DMS153 (cell line): ENCODE measurements at places on chromosomes 7 and 10.

- no peak for DNase-seq
These were observed 319.1 kb upstream of the PFKP start for GRCh38 chr10:2748287-2748686.

DNA sequence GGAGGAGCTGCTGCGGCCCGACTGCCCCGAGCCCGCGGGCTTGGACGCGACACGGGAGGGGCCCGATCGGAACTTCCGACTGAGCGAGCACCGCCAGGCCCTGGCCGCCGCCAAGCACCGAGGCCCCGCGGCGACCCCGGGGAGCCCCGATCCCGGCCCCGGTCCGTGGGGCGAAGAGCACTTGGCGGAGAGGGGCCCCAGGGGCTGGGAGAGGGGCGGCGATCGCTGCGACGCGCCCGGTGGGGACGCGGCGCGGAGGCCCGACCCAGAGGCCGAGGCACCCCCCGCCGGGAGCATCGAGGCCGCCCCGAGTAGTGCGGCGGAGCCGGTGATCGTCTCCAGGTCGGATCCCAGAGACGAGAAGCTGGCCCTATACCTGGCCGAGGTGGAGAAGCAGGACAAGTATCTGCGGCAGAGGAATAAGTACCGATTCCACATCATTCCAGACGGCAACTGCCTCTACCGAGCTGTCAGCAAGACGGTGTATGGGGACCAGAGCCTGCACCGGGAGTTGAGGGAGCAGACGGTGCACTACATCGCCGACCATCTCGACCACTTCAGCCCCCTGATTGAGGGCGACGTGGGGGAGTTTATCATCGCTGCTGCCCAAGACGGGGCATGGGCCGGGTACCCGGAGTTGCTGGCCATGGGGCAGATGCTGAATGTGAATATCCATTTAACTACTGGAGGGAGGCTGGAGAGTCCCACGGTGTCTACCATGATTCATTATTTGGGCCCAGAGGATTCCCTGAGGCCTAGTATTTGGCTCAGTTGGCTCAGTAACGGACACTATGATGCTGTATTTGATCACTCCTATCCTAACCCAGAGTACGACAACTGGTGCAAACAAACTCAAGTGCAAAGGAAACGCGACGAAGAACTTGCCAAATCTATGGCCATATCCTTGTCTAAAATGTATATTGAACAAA, 1.4 kb downstream of the OTUD1 start:
- DNase-seq: no peak

- no peak for DNase-seq
These were observed 64.9 kb downstream of the USP6NL start for GRCh38 chr10:11546581-11546980.

- DNase-seq: peak; percentile 38
These were observed 33.6 kb upstream of the RAPGEF5 start for GRCh38 chr7:22390516-22390915.

DNA sequence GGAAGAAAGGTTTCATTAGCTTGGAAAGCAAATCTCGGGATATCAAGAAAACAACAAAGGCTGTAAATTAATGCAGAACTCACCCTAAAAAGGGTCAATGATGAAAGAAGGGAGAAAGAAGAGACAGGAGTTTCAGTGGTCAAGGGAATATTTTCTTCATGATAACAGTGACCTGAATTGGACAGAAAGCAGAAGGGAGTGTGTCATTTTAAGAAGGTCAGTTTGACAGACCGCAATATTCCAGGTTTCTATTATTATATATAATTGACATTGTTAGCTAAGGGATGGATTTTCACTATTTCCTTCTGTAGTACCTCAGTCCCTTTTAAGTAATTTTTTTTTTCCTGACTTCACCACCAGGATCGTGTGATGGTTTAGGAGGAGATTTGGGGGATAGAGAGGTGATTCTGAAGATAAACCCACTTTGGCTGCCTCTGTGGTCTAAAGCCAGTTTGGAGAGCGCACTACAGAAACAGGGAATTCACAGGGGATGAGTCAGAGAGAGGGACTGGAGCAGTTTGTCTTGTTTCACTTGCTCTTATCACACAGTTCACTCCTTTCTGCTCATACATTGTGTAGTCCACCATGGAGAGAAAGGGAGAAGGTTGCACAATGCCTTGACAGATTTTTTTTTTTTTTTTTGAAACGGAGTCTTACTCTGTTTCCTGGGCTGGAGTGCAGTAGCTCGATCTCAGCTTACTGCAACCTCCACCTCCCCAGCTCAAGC, 417.9 kb downstream of the AUTS2 start:
- no peak for DNase-seq

GRCh38 chr7:23341846-23342598, 42.9 kb downstream of the MALSU1 start:
- no peak for DNase-seq

DNA sequence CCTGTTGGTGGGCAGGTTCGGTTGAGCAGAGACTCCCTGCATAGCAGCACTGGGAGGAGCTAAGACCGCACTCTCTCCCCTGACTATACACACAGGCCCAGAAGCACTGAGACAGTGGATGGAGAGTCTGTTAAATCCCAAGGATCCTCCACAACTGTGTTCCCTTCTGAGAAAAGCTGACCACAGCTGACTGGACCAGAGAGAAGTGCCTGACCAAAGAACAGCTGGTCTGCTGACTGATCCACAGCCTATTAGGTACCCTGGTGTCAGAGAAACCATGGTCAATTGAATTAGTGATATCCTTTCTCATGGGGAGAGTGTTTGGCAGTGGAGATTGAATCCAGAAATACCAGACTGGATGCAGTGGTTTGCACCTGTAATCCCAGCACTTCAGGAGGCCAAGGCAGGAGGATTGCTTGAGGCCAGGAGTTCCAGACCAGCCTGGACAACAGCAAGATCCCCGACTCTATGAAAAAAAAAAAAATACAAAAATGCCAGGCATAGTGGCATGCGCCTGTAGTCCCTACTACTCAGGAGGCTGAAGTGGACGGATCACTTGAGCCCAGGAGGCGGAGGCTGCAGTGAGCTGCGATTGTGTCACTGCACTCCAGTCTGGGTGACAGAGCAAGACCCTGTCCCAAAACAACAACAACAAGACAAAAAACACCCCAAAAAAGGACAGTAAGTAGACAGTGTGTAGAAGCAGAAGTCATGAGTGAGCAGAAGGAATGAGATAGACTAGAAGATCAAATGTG, 25.6 kb downstream of the STYXL1 start:
- DNase-seq: no peak

DNA sequence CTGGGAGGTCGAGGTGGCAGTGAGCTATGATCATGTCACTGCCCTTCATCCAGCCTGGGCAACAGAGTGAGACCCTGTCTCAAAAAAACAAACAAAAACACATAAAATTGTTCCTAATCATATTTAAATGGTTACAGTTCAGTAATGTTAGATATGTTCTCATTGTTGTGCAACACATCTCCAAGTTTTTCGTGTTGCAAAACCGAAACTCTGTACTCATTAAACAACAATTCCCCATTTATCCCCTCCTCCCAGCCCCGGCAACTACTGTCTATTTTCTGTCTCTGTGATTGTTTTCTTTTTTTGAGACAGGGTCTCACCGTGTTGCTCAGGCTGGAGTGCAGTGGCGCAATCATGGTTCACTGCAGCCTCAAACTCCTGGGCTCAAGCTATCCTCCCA, 16.1 kb upstream of the PRXL2A start:
- DNase-seq: no peak

- no peak for DNase-seq
These were observed 128.8 kb downstream of the PPP1R17 start for GRCh38 chr7:31815796-31816195.

- DNase-seq: no peak
These were observed 11.3 kb upstream of the STMP1 start for GRCh38 chr7:135650831-135651573.
